ENCODE measurements at places on chromosomes 7 and 10. TPM values are rescaled to one million over a fixed set of nuclear protein-coding genes. Genes with fewer than 3 reads are reported as not detected.

GRCh38 chr7:106143711-106144337 is 31.7 kb upstream of the SYPL1 start:
- H3K4me1 ChIP-seq = no peaks in the 10 kb centered on the region
- no peak overlapping the region for H3K4me3 ChIP-seq
- H3K27me3 ChIP-seq = no peaks in the 10 kb centered on the region
- H3K27ac ChIP-seq = no peak overlapping the region
- no peaks in the 10 kb centered on the region for H3K36me3 ChIP-seq

DNA sequence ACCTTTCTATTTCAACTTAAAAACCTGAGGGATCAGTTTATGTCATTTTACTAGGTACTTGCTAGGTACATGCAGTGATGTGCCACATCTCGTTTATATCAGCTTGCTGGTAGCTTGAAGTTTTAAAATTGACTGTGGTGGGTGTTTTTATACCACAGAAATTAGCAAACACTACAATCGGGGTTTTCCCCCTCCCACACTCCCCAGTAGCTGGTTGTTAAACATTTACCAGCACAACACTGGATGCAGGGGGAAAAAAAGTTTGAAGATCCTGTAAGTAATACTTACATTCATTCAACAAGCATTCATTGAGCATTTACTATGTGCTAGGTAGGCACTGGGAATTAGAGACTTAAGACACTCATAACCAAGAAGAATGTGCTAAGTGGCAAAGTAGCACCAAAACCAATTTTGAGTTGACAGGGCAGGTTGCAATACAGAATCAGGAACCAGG is 32.6 kb downstream of the USP6NL start:
- H3K27me3 ChIP-seq = no peaks in the 10 kb centered on the region
- no peak for DNase-seq
- peaks cover 6% of the 10 kb centered on the region for H3K4me1 ChIP-seq
- no peak overlapping the region for H3K4me3 ChIP-seq

GRCh38 chr10:71667387-71667752 is 52.2 kb downstream of the C10orf105 start:
- H3K36me3 ChIP-seq = no peaks in the 10 kb centered on the region
- no peak for DNase-seq
- H3K27me3 ChIP-seq = no peaks in the 10 kb centered on the region
- H3K27ac ChIP-seq = no peak overlapping the region
- no peaks in the 10 kb centered on the region for H3K4me1 ChIP-seq

DNA sequence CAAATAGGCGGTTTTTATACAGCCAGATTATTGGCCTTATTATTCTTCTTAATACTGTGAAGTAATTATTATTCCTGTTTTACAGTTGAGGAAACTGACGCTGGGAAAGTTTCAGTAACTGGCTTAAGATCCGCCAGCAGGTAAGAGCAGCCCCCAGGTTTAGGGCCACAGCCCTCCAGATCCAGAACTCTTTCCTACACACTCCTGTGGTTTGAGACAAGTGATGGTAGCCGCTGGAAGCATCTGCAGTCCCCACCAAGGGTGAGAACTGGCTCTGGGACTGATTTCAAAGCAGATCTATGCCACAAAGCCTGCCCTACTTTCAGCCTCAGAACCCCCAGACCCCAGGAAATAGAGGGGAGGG is 3.0 kb upstream of the UNC5B start:
- H3K27ac ChIP-seq = no peak overlapping the region
- H3K4me3 ChIP-seq = no peak overlapping the region
- peaks cover 12% of the 10 kb centered on the region for H3K27me3 ChIP-seq
- peaks cover 33% of the 10 kb centered on the region for H3K4me1 ChIP-seq

The CARD11 gene
- total RNA-seq = 0.45 TPM

The MPLKIP gene
- 68.1 TPM for total RNA-seq

The SUN3 gene
- not detected for total RNA-seq

The FKBP6 gene
- not detected for total RNA-seq

The SERPINE1 gene
- 4.1 TPM for total RNA-seq

- no peaks in the 10 kb centered on the region for H3K36me3 ChIP-seq
- no peaks in the 10 kb centered on the region for H3K27me3 ChIP-seq
- H3K27ac ChIP-seq = no peak overlapping the region
- no peak overlapping the region for H3K4me3 ChIP-seq
These were observed 1149.5 kb upstream of the POT1 start for GRCh38 chr7:126079151-126079550.

DNA sequence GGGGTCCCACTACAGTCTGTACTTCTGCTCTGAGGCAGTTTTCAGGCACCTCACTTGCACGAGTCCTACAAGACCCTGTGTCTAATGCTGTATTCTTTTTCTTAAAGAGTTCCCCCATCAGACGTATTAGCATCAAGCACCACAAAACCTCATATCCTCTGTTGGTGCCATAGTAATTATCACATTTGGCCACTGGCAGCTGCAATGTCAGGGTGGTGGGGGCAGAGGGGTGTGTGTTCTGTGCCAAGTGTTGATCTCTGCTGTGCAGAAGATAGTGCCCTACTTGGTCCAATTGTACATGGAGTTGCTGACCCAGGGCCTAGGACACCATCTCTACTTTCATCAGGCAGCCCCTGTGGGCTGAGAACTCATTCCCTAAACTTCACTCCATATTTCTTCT is 20.0 kb upstream of the JAZF1 start:
- H3K36me3 ChIP-seq = no peaks in the 10 kb centered on the region
- H3K4me1 ChIP-seq = no peaks in the 10 kb centered on the region
- H3K4me3 ChIP-seq = no peak overlapping the region
